ENCODE measurements at places on chromosomes 12 and 14.

DNA sequence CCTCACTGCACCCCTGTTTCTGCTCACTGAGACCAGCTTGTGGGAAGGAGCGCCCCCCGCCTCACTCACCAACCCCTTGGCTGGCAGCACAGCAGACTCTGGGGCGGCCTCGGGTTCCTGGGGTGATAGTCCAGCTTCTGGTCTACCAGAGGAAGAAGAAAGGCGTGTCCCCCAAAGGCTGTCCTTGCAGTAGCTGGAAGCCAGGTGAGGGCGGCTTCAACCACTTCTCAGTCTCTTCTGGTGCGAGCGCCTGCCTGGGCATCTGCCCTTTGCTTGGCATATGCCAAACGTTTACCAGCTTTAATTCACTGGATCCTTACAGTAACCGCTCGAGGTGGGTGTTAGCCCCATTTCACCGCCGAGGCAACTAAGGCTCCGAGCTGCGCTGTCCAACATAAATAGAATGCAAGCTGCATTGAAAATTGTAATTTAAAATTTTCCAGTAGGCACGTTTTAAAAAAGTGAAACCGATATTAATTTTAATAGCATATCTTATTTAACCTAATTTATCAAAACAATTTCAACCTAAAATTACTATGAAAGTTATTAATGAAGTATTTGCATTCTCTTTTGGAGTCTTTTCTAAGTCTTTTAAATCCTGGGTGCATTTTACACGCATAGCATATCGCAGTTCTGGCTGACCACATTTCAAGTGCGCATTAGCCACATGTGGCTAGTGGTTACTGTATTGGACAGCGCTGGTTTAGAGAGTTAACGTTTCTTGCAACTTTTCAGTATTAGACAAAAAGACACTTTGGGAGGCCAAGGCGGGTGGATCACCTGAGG is 872 bp downstream of the FAM177A1 start:
- DNase-seq: no peak

- DNase-seq: no peak
Measured at GRCh38 chr12:46659032-46659650, 166.7 kb downstream of the SLC38A4 start.

DNA sequence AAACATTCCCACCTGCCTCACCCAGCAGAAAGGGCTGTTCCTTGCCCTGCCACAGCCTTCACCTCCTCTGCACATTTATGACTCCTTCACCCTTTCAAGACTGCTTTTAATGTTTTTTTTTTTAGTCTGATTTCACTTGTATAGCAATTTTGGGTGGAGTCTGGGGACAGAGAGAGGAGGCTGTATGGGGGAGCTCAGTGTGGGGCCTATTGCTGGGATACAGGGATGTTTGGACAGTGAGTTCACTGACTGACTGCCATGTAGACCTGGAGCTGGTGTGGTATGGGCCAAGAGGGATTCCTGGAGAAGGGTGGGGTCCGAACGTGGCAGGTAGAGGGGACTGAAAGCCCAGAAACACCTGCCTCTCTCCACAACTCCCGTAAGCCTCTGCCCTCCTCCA is 1.9 kb upstream of the KRT85 start:
- no peak for DNase-seq

DNA sequence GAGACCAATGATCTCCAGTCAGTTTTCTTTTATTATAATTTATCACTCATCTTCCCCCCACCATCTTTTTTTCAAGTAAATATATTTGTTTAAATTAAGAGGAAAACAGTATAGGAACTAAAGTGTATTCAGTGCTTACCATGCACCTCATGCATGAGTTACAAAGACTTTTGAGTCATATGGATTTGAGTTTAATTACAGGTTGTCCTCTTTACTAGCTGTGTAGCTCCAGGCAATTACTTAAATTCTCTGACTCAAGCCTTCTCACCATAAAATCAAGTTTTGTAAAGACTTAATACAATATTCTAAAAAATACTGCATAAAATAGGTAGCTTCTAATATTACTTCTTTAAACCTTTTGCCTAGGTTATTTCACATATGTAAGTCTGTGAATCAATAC is 251.3 kb downstream of the SLC16A7 start:
- DNase-seq: no peak

- no peak for DNase-seq
Measured at GRCh38 chr12:92530706-92531105, 172.1 kb upstream of the PLEKHG7 start.

GRCh38 chr12:67940780-67941243 is 48.4 kb upstream of the IFNG-AS1 start:
- DNase-seq: no peak

- DNase-seq: no peak
Measured at GRCh38 chr14:62532181-62532580, 513.1 kb downstream of the KCNH5 start.

DNA sequence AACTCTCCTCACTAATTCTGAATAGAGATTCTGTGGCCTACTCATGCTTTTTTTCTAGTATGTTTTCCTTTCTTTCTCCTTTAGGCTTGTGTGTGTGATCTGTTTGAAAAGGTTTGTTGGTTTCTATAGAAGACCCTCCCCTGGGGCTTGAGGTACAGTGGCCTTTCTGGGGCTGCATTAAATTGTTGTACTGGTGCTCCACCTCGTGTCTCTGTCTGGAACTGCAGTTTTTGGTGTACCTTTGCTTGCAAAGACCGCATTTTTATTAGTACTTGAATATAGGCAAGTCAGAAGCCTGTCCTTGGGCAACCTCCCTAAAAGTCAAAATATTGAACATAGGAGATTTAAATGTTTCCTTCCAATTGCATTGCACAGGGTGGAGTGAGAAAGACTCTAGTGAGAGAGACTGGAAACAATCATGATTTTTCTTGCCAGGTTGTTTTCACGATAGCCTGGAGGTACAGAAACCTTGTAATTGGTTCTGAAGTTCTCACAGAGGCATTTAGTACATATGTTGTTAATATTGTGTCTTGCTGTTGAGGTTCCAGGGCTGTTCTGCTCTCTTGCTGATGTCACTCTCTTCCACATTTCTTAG is 39.0 kb downstream of the SLCO1B1 start:
- peak; percentile 5 for DNase-seq

DNA sequence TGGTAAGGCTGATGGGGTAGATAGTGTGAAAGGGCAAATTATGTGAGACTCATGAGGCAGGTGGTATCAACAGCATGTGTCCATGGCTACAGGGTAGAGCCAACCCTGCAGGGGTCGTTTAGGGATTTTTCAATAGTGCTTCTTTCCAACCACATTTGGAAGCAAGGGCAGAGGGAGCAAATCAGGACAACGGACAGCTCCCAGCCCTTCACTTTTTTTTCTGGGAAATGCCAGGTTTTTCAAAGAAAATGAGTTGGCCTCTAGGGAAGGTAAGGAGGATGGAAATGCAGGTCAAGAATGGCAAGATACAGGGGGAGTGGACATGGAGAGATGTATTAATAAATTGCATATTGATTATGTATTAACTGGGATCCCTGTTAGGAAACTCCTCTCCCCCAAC is 4.9 kb upstream of the CMA1 start:
- DNase-seq: no peak

- no peak for DNase-seq
Measured at GRCh38 chr12:6235906-6236640, 35.9 kb downstream of the CD9 start.

DNA sequence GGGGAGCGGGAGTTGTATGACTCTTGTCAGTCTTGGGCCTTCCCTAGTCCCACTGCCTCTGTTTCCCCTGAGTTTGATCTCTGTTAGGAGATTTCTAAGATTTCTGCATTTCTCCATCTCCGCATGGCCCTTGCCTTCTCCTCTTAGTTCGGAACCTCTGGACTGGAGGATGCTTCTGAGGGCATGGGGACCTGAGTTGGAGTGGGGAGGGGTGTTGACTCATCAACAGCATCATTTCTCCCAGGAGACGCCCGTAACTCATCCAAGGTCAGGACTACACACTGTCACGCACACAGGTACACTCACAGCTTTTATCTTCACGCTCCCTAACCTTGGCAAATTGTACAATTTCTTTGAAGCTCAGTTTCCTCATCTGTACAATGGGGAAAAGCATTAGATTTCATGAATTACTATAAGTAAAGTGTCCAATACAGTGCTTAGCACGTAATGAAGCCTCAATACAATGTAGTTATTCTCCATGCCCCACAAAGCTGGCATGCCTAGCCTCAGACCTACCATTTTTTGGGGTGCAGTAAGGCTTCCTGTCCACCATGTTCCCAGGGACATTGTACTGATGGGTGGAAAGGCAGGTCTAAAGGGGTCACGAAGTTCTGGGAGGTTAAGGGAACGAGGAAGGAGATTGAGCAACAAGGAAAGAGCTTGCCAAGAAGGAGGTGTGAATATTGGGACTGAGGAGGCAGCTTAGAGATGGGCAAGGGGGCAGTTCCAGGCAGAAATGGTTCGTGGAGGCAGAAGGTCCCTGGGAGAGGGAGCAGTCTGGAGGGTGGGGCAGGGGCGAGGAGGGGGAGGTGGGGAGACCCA is 600 bp upstream of the LAG3 start:
- no peak for DNase-seq

- no peak for DNase-seq
Measured at GRCh38 chr12:132178316-132178715, 34.1 kb downstream of the NOC4L start.

DNA sequence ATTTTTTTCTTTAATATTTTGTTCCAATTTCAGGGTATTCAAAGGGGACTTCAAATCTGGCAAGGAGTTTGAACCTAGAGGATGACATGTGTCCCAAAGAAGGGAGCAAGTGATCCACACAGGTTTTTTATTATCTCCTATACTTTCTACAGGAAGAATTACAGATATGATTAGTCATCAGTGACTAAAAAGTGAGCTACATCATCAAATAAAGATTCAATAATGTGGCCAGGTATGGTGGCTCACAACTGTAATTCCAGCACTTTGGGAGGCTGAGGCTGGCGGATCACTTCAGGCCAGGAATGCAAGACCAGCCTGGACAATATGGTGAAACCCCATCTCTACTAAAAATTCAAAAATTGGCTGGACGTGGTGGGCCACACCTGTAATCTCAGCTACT is 24.2 kb downstream of the GLT8D2 start:
- no peak for DNase-seq

- DNase-seq: no peak
Measured at GRCh38 chr12:132967736-132968135, 11.6 kb upstream of the ZNF605 start.

GRCh38 chr12:98883231-98883630 is 238.1 kb downstream of the APAF1 start:
- no peak for DNase-seq

DNA sequence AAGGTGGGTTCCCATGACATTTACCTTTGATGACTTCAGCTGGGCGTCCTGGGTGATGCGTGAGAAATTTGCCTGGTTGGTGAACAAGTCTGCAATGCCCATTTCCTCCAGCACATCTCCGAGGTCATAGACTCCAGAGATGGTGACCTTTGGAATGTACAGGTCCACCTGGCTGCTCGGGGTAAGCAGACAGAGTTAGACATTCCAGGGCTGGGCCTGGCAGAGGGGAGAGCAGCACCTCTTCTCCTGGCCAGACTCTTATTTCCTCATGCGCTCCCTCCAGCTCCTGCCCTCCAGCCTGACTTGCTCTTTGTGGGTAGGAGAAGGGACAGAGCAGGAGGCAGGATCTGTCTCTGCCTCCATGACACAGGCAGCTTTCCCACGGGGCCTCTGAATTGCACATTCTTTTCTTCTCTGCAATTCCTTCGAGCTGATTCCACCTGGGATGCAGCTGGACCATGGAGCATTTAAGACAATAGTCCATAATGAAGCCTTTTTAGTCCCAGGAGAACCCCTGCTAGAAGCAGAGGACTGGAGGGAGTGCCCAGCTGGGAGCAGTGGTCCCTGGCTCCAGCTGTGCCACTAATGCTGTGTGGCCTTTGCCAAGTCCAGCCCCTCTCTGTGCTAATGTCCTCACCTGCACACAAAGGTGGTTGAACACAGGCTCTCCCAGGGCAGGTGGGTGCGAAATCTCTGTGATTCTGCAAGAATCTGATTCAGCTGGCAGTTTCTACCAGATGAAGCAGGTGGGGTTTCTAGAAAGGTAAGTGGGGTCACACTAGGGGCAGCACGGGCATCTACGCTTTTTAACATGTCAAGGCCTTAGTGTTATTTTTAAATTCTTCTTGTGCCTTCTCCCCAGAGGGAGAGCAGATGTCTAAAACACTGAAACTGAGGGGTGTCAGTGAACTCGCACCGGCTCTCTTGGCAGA is 13.2 kb upstream of the SERPINA10 start:
- DNase-seq: no peak

GRCh38 chr14:80867091-80867490 is 74.4 kb downstream of the CEP128 start:
- DNase-seq: no peak

DNA sequence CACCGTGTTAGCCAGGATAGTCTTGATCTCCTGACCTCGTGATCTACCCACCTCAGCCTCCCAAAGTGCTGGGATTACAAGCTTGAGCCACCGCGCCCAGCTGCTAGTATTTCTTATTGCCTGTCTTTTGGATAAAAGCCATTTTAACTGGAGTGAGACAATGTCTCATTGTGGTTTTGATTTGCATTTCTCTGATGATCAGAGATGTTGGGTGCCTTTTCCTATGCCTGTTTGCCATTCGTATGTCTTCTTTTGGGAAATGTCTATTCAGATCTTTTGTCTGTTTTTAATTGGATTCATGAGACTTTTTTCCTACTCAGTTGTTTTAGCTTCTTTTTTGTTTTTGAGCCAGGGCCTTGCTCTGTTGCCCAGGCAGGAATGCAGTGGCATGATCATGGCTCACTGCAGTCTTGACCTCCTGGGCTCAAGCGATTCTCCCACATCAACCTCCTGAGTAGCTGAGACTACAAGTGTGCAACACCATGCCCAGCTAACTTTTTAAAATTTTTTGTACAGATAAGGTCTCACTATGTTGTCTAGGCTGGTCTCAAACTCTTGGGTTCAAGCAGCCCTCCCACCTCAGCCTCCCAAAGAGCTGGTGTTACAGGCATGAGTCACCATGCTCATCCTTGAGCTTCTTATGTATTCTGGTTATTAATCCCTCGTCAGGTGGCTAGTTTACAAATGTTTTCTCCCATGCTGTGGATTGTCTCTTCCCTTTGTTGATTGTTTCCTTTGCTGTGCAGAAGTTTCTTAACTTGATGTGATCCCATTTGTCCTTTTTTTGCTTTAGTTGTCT is 65.9 kb downstream of the ACACB start:
- DNase-seq: no peak

DNA sequence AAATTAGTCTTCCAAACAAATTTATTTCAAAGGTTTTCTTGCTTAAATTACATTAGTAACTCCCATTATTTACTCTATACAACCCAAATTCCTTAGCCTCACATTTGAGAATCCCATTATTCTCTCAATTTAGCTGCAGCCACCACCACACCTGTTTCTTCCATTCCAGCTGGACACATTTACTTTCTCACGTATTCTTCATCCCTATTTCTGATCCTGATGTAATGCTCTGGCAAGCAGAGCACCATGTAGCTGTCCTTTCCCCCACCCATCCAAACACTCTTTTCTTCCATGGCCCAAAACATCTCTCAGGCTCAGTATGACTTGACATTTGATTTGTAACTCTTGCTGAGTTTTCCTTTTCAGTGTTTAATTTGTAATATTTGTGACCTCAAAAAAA is 240.2 kb upstream of the CLEC14A start:
- no peak for DNase-seq

DNA sequence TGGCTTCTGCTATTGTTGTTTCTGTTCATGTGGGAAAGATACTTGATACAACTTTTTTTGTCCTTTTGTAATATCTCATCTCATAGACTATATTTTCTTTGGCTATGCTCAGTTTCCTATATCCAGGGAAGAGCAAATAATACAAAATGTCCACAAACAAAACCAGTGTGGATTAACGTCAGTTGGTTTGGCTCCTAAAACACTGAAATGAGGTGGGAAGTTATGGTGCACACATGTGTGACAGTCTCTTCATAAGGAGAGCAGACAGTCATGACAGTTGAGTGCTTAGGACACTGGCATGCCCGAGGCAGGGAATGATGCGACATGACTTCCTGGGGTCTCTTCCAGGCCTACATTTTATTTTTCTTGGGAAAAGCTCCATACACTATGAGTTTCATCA is 27.5 kb downstream of the RHOJ start:
- DNase-seq: no peak
